Stimulated activated CD8-positive, alpha-beta memory T cell treated with anti-CD3 and anti-CD28 coated beads, Interleukin-15, amount 100 ng/mL, for 1 hour (primary cell): ENCODE measurements at places on chromosomes 4 and X.

DNA sequence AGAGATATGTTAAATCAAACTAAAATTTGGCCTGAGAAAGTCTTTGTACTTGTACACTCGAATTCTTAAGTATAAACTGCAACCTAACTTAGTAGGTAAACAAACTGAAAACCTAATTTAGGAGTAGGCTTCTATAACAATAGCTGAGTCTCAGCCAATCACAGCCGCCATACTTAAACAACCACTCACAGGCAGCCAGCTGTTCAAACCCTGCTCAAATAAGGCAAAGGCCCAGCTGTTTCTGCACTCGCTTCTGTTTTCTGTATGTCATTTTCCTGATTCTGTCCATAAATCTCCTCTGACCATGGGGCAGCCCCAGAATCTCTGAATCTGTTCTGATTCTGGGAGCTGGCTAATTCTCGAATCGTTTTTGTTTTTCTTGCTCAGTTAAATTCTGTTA lies 7.8 kb upstream of the PLS3 start:
- DNase-seq: no peak

- DNase-seq: no peak
These were observed 11.1 kb downstream of the RASL11B start for GRCh38 chr4:52873191-52873590.

- no peak for DNase-seq
These were observed 754.6 kb upstream of the AGA start for GRCh38 chr4:178196751-178197374.

DNA sequence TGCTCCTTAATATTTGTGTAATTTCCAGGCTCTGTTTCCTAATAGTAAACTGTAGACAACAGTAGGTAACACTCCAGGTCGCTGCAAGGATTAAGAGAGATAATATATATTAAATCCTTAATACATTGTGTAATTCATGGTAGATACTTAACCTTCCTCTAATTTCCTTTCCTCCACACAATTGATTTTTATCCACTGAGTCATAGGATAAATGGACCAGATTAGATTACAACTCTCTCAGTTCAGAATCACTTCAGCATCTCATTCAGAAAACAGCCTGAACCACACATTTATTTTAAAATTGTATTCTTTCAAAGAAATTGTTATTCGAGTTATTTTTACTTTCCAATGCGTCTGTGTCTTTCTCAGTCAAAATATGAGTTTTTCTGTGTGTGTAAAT lies 17.1 kb downstream of the GK2 start:
- no peak for DNase-seq

- DNase-seq: no peak
These were observed 65.8 kb downstream of the SUPT20HL2 start for GRCh38 chrX:24248042-24248441.

- DNase-seq: peak; percentile 22
These were observed 570 bp downstream of the WDR44 start for GRCh38 chrX:118346258-118347094.

DNA sequence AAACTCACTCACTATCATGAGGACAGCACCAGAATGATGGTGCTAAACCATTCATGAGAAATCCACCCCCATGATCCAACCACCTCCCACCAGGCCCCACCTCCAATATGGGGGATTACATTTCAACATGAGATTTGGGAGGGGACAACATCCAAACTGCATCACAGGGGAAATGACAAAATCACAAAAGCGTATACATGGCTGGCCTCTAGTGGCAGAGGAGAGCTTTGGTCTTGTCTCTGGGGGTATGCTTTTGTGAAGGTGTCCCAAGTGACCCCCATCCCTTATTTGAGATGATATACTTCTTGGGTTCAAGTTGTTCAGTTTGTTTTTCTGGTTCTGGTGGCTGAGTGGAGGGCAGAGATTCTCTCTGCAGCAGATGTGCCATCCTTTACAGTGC lies 8.5 kb upstream of the SETD7 start:
- DNase-seq: no peak

GRCh38 chr4:73836373-73837279 lies at the start of gene CXCL6:
Gene CXCL6, plus strand, starts transcription at chr4:73836678. Its CDS starts 73 bp downstream, at chr4:73836751.
- DNase-seq: no peak

- no peak for DNase-seq
These were observed 77.3 kb upstream of the IL2 start for GRCh38 chr4:122533841-122534240.

- DNase-seq: no peak
These were observed 118.0 kb upstream of the EDNRA start for GRCh38 chr4:147362938-147363337.

GRCh38 chr4:147560625-147561024 lies 56.6 kb upstream of the TMEM184C start:
- DNase-seq: no peak

GRCh38 chr4:151857368-151857767 lies 96.6 kb upstream of the GATB start:
- DNase-seq: no peak

DNA sequence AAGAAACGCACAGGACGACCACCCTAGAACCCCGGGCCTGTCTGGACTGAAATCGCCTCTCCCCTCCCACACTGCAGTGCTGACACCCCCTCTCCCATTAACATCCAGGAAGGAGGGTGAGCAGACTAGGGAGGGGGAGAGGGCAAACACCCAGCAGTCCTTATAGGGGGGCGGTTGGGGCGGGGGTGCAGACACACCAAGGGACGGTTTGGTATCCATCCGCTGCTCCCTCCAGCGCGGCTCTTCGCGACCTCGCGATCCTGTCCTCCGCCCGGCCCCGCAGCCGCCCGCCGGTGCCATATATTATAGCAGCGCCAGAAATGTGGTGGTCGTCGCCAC lies 411 bp upstream of the GPRASP1 start:
- DNase-seq: no peak

DNA sequence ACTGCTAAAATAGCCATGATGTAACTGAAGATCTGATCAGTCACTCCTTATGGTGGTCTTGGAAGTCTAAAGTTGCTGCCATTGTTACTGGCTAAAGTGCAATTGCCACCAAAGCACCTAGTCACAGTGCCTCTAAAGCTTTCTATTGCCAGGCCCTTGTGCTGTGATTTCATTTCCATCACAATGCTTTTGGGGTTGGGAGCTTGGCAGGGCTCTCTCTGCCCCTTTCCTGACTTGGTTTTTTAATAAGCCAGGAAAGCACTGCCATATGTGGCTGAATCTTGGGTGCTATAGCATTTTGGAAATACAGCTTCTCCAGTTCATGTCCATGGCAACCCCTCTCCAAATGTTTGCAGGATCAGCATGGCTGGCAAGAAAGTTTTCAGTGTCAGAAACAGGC lies 1712.4 kb upstream of the TENM3 start:
- DNase-seq: no peak

GRCh38 chr4:2761035-2761923 lies 5.1 kb upstream of the TNIP2 start:
- DNase-seq: no peak

GRCh38 chrX:56793112-56793430 lies 64.0 kb downstream of the NBDY start:
- no peak for DNase-seq

- no peak for DNase-seq
These were observed 53.2 kb upstream of the RBMX start for GRCh38 chrX:136933611-136934145.

- DNase-seq: no peak
These were observed 89.3 kb upstream of the NEIL3 start for GRCh38 chr4:177220376-177220775.

DNA sequence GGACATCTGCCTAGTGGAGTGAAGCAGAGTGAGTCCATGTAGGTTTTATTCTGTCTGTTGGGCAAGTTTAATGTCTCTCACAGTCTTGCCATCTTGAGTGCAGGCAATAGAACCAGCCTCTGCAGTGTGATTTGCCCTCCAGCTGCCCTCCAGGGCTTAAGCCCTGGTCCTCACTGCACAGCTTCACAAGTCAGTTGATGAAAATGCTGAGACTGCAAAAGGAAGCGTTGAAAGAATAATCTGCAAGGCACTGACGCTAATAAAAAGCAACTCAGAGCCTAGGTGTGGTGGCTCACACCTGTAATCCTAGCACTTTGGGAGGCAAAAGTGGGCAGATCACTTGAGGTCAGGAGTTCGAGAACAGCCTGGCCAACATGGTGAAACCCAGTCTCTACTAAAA lies 54.1 kb upstream of the PHOX2B start:
- no peak for DNase-seq

- DNase-seq: no peak
These were observed 6.9 kb downstream of the L1CAM start for GRCh38 chrX:153878969-153879653.

DNA sequence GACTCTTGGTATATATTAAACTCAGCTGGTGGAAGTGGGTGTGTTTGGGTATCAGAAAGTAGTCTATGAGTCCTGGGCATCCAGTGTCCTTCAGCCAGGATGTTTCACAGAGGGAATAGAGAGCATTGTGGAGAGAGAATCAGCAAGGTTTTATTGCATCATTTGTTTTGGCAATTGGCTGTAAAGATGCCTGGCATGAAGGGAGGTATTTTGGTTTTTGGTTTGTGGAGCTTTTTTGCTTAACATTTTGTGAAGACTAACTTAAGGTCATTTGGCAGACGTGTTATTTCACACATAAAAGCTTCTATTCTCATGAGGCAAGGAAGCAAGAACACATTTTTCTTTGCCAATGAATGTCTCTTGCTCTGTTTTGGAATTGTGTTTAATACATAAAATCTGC lies 71.1 kb downstream of the DCLK2 start:
- no peak for DNase-seq

DNA sequence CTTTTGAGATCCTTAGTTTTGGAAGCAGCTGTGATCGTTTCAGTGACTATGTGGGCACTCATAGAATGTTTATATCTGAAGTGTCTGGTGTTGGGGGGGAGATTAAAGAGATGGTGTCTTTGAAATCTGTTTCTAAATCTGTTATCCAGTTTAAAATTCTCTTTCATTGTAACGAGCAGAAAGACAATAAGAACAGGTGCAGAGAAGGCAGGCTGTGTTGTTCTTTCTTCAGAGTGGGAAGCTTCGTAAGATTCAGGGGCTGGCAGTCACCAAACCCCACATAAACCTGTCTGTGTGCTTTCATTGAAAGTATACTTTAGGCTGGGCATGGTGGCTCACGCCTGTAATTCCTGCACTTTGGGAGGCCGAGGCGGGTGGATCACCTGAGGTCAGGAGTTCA lies 16.3 kb upstream of the DHRSX start:
- no peak for DNase-seq

DNA sequence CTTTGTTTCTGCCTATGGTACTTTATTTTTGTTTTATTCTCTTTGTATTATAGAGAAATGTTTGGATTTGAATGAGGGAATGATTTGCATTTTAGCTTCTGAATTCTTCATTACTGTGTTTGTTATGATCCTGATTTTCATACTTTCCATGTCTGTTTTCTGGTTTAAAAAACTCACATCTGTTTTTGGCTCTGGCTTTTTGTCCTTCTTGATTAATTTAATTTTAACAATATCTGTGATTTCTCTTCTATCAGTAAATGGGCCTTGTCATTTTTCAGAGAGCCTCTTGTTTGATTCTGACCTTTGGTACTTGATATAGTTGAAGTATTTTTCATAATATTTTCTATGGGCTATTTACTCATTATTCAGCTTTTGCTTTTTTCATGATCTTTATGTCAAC lies 341.6 kb upstream of the HAND2 start:
- no peak for DNase-seq

- DNase-seq: no peak
These were observed 355.9 kb downstream of the GPM6A start for GRCh38 chr4:175456131-175456530.

DNA sequence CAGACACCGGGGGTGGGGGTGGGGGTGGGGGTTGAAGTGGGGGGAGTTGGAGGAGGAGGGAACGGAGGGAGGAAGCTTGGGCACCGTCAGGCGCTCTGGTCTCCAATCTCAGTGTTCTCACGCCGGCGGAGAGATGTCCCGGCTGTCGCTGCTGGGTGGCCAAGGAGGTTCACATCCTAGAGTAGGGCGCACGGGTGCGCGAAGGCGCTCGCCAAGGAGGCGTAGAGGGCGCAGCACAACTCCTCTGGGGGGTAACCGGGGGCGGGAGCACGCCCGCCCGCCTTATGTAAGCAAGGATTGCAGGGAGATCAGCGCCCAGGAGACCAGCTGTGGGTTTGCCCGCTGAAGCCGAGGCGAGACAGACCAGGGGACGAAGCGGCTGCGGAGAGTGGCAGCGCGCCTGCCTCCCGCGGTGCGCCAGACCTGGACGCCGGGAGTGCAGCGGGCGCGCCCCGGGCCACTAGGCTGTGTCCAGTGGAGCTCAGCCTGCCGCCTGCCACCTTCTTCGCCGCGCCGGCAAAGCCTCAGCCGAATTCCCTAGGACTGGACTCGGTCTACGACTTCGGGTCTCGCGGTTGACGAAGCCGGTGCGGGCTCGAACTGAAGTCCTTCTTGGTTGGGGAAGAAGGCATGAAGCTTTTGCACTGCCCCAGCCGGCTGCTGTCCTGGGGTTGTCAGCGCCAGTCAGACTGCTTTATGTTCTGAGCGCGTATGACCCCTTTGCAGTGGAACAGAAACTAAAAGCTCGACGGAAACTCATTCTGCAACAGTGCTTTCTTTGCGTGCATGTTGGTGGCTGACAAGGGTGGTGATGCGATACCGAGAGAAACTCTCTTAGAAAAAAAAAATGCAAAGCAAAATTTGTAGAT lies 707 bp upstream of the UNC5C start:
- no peak for DNase-seq

DNA sequence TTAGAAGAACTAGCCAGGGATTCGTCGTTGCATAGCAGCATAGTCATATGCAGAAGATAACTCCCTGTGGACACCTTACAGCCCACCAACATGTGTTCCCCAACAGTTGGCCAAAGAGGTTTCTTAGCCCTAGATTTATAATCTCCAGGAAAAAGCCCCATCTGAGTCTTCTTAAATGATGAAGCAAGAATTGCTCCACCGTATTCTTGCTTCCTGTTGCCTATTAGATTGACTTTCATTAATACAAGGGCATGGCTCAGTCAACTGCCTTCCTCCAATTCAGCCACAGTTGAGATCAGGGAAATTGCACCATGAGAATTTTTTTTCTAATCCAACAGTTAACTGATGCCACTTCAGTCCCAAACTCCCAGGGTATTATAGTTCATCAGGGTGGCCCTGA lies 5.2 kb upstream of the AFF2 start:
- DNase-seq: no peak

- DNase-seq: no peak
These were observed 69.8 kb downstream of the PTTG2 start for GRCh38 chr4:38030023-38030422.

GRCh38 chr4:182699795-182700194 lies 217.4 kb downstream of the DCTD start:
- DNase-seq: no peak

DNA sequence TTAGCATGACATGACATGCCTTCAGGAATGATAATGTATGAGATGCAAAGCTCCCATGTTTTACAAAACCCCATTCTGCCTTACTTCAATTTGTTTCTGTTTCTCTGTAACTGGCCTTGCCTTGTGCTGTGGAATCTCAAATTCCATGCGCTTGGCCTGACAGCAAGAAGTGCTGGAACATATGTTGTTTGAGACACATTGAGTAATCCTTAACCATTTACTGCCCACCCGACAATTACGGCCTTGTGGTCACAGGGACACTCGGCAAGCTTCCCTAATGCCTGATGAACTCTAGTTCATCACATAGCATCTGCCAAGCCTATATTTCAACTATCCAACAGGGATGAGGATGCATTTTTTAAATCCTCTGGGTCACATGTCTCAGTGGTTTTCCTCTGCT lies 226.4 kb upstream of the CASK start:
- no peak for DNase-seq

- DNase-seq: no peak
These were observed 17.1 kb upstream of the ARHGEF6 start for GRCh38 chrX:136797787-136798186.

GRCh38 chr4:36870121-36870520 lies 374.4 kb upstream of the NWD2 start:
- DNase-seq: no peak
